ENCODE measurements at places on chromosomes 13 and 19.
A peak's percentile ranks its signal among the peaks of the same experiment; 100 is the strongest.

DNA sequence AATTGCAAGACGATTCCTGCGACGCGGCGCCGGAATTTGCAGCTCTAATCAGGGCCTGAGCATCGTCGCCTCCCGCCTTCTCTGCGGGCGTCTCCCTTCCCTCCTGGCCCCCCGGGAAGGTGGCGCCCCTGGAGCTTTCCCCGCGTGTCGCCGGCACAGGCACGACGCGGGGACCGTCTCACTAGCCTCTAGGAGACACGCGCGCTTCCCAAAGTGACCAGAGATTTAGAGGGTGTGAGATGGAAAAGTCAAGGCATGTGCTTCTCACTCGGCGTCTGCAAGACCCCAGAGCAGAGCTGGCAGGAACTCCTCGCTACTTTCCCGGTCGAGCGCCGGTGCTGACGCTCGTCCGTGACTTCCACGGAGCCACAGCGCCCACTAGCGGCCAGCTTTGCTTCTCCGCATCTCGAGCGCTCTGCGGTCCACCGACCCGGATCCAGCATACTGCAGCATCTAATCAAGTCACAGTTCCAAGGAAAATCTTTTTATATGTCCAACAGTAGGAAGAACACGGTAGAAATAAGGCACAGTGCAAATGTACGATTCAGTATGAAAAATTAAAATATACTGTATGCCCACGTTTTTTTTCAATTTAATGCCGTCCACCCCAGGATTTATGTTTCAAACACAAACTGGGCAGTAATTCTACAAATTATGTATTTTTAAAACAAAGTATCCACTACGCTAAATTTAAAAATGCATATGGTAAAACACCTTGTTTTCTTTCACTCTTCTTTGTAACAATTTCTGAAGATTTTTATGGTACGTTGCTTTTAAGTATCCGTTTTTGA is 977 bp upstream of the EFNB2 start:
- no peaks in the 10 kb centered on the region for H3K27me3 ChIP-seq
- peak; percentile 87 for DNase-seq
- peaks cover 8% of the 10 kb centered on the region for H3K36me3 ChIP-seq

GRCh38 chr19:51026554-51026831 is at the start of gene KLK11:
TSS of gene KLK11 (minus strand) at chr19:51026616. CDS start at chr19:51025631, 985 bp downstream.
- DNase-seq: no peak
- peaks cover 15% of the 10 kb centered on the region for H3K27me3 ChIP-seq

GRCh38 chr19:5104871-5105351 is 136.0 kb downstream of the KDM4B start:
- H3K36me3 ChIP-seq: peaks cover 9% of the 10 kb centered on the region
- peaks cover 21% of the 10 kb centered on the region for H3K4me1 ChIP-seq
- peak; percentile 79 for DNase-seq
- H3K27ac ChIP-seq: no peak overlapping the region

DNA sequence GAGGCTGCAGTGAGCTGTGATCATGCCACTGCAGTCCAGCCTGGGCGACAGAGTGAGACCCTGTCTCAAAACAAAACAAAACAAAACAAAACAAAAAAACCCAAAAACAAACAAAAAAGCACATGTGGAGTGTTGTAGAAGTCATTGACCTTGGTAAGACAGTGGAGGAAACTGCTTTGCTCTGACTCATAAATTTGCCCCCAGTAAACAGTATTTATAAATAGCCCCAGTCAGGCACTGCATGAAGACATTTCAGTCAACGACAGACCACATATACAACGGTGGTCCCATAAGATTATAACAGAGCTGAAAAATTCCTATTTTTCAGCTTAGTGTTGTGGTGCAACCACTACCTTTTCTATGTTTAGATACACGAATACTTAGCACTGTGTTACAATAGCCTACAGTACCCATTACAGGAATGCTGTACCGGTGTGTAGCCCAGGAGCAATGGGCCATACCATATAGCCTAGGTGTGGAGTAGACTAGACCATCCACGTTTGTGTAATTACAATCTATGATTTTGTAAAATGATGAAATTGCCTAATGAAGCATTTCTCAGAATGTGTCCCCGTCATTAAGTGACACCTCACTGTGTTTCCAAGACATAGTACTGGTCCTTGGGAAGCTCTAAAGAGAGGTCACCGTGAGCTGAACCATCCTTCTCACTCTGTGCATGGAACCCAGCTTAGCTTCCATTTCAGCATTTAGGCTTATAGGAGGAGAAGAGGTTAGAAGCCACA is 1.1 kb downstream of the ARL11 start:
- H3K4me3 ChIP-seq: no peak overlapping the region
- H3K36me3 ChIP-seq: no peaks in the 10 kb centered on the region
- DNase-seq: no peak
- no peak overlapping the region for H3K27ac ChIP-seq

DNA sequence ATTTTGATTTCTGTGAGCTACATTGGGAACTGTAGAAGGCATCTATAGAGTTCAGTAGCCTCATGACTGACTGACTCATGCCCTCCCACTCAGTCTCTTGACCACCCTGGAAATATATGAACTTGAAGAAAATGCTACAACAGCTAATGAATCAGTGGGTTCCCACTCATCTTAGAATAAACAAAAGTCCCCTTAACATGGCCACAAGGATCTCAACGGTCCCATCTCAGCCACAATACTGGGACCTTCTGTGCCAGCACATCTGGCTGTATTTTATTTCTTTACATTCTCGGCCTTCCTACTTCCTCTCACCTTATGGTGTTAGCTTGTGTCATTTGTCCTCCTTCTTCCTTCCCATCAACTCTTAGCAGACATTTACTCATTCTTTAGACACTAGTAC is 619.8 kb downstream of the DCT start:
- H3K27me3 ChIP-seq: no peaks in the 10 kb centered on the region
- no peak for DNase-seq
- no peak overlapping the region for H3K4me3 ChIP-seq

Data from large intestine (tissue), 12 donors.